Cerebellar cortex (tissue), 1 donor: ENCODE measurements at places on chromosomes 1 and 21.

DNA sequence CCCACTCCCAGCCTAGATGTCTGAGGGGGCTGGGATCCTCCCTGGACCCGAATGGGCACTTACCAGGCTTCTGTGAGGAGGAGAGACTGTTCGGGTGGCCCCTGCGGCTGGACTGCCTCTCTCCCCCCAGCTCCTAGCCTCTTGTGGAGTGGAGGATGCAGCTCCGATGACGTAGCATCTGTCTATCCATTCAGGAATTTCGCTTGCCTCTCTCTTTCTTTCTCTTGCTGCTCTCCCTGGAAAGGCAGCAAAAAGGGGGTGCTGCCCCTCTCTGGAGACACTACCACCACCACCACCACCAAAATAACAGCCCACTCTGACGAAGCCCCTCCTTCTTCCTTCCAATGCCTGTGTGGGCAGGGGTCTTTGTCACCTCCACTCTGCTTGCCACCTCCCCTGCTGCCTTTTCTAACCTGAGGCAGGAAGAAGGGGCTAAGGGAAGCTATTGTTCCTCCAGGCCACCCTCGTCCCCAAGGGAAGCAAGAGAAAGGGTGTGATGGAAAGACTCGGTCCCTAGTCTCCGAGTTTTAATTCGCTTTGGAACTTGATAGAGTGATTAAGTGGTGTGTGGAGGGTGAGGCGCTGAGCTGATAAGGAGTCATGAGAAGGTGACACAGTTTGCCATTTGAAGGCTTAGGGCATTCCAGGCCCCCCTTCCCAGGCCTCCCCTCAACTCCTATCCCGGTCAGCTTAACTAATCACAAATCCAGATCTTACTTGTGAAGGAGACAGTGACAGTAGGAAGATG is 60.5 kb downstream of the RHBG start:
- no peak for DNase-seq

DNA sequence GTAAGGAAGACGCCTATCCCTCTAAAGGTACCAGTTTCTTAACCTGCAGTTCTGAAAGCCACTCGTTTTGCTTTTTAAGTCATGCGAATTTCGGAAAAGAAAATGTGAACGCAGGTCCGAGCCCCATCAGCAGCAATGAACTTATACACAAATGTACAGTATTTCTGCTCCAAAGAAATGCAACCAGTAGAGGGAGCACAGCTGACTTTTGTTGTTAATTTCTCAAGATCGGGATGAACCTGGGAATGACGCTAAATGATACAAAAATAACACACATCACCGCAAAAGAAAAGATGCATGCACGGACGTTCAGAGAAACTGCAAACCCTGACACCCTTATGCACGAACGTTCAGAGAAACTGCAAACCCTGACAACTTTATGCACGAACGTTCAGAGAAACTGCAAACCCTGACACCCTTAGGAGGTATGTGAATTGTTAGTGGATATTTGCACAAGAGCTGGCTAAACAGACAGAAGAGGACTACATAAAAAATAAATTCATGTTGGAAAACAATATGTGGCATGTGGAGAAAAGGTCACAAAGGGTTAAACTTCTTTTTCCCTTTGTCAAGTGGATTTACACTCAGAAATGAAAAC is 3.5 kb upstream of the TIAM1 start:
- peak; percentile 93 for DNase-seq

- no peak for DNase-seq
Observed at GRCh38 chr1:16967095-16967575, 13.3 kb downstream of the MFAP2 start.

GRCh38 chr1:23210963-23211362 is 6.3 kb downstream of the HTR1D start:
- no peak for DNase-seq

- DNase-seq: no peak
Observed at GRCh38 chr1:225888898-225889601, at the start of gene LEFTY1. Gene LEFTY1 (minus strand): TSS chr1:225889146. CDS start chr1:225889066, 80 bp downstream.

DNA sequence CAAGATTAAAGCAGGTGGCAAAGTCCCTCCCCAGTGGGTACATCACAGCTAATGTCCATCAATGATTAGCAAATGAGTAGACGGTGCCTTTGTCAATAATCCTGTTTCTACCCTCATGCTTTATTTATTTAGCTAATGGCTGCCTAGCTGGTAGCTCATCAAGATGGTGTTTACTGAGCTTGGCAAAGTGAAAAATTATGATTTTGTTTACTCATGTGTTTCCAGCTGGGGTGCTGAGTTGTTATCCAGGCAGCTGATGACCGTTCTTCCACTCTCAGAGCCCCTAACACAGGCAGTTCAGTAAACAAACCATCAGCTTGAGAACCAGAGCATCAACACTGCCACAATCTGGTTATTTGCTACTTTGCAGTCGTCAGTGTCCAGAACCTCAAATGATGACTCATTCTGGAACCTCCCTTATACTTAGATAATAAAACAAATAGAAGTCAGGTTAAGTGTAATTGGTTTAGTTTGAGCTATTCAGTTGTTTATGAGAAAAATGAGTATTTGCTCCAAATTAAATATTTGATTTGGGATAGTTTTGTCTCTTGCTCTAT is 163.9 kb downstream of the ST6GALNAC5 start:
- no peak for DNase-seq

DNA sequence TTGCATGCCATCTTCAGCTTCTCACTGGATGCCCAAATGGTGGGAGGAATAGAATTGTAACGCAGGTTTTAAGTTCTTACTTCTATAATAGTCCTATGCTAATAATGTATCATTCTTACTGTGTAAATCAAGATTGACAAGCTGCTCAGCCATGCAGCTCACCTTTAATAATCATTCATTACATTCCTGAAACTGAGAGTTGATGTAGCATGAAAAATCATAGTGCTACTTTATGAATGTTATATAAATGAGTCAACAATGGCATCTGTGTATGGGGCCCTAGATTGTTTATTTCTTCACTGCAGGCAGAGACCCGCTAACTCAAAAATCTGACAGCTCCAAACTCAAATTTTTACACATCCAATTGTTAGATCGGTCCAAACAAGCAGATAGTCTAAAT is 34.4 kb downstream of the FH start:
- no peak for DNase-seq

DNA sequence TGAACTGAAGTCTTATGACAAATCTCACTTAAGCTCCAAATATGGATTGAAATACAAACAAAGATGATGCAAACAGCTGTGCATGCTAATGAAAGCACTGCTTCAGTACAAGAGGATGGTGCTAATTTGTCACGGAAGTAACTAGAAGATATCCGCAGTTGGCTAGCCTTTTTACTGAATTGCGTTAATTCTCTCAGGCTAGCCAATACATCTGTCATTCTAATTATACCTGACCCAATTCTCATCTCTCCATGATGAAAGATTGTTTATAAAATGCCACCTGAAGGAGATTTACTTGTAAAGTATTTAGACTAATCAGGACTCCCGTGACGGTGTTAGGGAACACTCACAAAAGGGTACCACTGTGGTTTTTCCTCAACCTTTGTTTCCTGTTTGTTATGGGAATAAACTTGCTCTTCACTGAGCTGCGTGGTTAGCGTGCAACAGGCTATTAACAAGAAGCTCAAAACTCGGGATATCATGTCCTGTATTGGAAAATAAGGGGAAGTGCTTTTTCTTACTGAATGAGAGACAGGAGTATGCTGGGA is 162.5 kb downstream of the APP start:
- peak; percentile 84 for DNase-seq

DNA sequence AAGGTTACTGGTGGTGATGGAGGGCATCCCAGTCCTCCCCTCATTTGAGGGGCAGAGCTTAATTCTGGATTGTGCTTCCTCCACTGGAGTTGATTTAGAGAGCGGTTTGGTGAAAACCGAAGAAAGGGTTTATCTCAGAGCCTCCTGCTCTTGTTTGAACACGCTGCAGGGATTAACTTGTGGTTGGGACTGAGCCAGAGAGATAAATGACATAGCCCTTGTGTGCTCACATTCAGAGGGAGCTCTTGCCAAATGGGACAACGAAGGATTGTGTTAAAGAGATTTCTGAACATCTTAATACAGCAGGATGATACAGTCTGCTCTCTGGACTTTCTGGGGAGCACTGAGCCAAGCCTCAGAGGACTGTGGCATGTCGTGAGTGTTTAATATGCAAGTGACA is 308.2 kb downstream of the DISC1 start:
- DNase-seq: peak; percentile 45

DNA sequence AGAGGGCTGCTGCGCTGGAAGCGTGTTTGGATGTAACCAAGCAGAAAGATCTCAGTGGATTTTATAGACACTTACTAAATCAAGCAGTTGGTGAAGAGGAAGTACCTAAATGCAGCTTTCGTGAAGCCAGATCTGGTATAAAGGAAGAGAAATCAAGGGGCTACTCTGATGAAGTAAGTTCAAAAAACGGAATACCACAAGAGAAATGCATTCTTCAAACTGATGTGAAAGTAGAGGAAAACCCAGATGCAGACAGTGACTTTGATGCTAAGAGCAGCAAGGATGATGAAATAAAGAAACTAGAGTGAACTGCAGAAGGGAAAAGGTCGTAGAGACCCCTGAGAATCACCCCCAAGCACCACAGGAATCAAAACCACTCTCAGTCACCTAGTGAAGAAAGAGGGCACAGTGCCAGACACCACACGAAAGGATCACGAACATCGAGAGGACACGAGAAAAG is 40.8 kb upstream of the NEXN start:
- no peak for DNase-seq

- no peak for DNase-seq
Observed at GRCh38 chr1:70910013-70910412, 137.6 kb downstream of the PTGER3 start.

DNA sequence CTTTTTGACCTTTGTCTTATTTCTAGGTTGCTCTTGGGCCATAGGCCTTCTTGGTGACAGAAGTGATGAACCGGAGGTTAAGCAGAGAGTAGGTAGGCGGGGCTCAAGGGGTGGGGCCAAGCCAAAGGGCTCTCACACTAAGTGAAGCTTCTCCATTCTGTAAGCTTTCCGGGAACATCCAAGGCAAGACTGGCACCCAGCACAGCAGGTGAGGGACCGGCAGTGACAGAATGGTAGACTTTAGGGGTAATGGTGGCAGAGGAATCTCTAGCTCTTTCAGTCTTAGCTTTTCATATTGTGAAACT is at the start of gene TNFAIP8L2:
TSS of gene TNFAIP8L2 (plus strand) at position 135 of the 305 bp plus-strand sequence. CDS start 2,049 bp downstream, outside the sequence.
- DNase-seq: no peak

DNA sequence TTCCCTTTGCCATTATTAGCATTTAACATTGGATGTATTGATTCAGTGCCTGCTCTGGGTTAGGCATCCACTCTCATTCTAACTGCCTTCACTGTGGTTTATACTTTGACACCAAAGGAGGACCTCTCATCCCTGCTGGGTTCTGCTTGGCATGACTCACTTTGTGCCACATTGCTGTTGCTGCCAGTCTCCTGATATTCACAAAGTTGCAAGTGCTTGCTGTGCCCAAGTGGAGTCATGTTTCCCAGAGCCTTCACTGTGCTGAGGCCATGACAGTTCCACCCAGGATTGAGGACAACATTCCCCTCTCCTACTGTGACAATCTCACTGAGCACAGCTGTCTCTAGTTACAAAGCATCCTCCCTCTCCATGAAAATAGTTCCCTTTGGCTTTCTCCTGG is 519.9 kb upstream of the USP24 start:
- no peak for DNase-seq

DNA sequence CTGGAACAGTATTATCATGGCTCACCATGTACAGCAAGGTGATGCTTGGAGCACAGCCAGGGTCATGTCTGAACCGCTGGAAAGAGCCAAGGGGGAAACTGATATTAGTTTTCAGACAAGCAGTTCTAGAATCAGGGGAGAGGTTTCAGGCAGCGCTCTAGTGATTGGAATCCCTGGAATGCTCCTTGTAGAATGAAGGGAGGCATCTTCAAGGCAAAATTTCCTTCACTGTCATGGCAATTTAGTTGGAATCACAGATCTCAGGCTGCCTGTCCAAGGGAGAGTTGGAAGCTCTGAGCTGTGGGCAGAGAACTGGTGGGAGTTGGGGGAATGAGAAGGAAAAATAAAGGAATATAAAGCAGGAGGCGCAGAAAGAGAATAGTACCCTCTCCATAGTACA is 737.1 kb downstream of the PTPRU start:
- DNase-seq: no peak

DNA sequence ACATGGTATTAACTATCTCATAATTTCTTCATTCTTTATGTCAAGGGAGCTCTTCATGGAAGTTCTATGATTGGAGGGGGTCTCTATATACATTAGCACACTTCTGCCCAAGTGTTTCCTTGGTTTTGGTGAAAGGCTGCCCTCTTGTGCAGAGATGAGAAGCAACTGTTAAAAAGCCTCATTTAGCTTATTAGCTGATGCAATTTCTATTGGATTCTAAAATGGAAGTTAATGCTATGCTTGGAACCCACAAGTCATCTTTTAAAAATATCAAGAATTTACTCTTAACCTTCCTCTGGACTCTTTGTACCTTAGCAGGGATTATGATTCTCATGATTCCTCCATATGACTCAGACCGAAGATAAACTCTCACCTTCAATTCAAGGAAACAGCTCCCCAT is 328.9 kb downstream of the PTBP2 start:
- DNase-seq: no peak

DNA sequence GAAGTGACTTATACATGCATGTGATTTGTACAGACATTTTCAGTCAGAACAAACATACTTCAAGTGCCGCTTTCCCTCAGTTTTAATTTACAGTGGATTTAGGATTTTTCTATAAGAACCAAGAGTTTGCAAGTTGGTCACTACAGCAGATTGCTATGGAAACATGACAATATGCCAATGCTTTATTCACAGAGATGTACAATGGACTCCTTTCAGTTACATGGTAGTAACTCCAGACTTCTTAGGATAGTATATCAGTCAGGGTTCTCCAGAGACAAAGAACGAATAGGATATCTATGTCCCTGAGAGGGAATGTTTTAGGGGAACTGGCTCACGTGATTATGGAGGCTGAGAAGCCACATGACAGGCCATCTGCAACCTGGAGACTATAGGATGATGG is 27.4 kb downstream of the IFI44 start:
- no peak for DNase-seq

DNA sequence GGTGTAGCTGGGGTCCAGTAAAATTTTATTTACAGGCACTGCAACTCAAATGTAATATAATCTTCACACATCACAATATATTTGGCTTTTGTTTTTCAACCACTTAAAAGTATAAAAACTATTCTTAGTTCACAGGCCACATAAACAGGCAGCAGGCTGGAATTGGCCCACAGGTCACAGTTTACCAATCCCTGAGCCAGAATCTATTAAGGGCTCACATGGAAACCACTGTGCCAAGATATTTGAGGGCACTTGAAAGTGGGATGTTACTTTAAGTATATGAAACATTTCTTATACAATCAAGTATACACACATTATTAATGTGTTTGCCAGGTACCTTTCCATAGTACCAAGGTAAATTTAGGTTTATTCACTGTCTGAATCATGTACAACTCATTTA is 71.9 kb upstream of the PRDX6 start:
- no peak for DNase-seq
